ENCODE measurements at places on chromosomes 13 and 19.

GRCh38 chr13:102930566-102930965, 84.7 kb downstream of the ERCC5 start:
- no peak for DNase-seq

- DNase-seq, result no peak
Measured at GRCh38 chr13:75760131-75761021, 124.2 kb downstream of the LMO7 start.

DNA sequence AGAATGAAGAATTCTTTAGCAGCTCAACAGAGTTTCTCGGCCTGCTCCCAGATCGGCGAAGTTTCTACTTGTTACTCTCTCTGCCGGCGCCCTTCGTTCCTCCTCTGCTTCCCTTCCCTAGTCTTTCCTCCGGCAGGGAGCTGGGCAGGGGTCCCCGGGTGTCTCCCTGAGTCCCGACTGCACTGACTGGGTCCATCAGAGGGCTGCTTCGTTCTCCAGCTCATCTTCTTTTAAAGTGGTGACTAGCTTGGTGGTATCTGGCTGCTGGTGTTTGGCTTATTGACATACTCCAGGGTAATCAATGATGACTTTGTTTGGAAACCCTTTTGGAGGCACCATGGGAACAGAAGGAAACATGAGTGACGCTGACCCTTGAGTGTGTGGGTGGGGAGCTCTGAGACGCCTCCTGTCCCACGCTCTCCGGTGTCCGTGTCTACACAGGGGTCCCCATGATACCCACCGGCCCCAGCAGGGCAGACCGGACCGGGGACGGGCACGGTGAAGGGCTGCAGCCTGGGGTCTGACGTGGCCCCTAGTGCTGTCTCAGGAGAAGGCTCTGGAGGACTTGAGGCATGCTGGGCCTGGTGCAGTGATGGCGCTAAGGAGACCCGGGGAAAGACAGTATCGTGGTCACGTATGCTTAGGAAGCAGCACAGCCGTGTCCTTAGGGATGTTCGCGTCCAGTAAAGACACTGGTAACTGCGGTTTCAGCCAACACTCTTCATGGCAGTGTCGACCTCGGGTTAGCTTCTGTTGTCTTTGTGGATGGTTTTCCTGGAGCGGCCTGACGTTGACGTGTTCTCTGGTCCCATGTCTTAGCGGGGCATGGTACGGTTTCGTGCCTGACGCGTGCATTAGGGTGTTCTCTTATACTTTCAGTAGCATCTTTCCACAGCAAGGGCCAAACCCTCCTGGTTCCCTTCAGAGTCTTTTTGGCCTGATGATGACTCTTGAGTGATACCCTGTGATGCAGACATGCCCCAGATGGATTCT, 23.8 kb downstream of the NAXD start:
- DNase-seq, result no peak

- no peak for DNase-seq
Measured at GRCh38 chr19:56142087-56142787, 1.1 kb downstream of the ZNF444 start.

- no peak for DNase-seq
Measured at GRCh38 chr13:114145256-114145655, 12.8 kb upstream of the RASA3 start.

- DNase-seq, result peak; percentile 58
Measured at GRCh38 chr19:8578642-8579265, 1.5 kb upstream of the MYO1F start.

DNA sequence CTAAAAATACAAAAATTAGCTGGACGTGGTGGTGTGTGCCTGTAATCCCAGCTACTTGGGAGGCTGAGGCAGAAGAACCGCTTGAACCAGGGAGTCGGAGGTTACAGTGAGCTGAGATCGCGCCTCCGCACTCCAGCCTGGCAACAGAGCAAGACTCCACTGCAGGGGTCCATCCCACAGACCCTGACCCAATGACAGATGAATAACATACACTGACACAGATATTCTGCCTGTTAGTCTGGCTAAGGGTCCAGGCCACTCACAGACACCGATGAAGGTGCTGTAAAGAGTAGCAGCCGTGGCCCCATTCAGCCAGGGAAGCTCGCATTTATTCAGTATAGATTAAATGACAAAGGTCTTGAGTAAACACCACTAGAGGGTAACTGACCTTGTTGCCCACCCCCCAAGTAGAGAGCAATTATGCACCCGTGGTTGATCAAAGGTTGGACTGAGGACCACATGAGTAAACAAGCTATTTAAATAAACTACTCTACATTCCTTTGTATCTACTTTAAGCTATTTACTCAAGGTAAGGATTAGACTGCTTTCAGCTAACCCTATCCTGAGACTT, 8.5 kb upstream of the CRYL1 start:
- DNase-seq, result no peak

DNA sequence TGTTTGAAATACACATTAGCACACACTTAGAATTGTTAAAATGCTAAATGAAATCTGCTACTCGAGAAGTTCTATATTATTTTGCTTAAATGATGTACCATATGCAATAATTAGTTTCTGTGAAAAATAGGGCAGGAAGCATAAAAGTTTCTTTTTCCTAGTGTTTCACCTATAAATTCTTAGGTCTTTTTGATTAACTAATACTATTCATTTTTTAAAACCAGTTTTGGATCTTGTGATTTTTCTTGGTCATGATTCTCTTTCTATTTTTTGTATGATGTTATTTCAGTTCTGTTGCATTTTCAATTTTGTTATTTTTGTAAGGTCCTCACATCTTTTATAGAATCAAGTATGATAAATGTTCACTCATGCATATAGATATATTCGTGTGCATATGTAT, 66.1 kb downstream of the URI1 start:
- no peak for DNase-seq

GRCh38 chr13:27437126-27437525, 12.7 kb downstream of the GTF3A start:
- DNase-seq, result no peak

Measured in H4 (cell line).